ENCODE measurements at places on chromosomes 7 and 10.

- DNase-seq = peak; percentile 41
Observed at GRCh38 chr7:35748371-35748770, 52.5 kb upstream of the SEPTIN7 start.

- DNase-seq = peak; percentile 33
Observed at GRCh38 chr7:101911800-101912715, 94.6 kb downstream of the CUX1 start.

- peak; percentile 64 for DNase-seq
Observed at GRCh38 chr10:28393956-28394568, 91.2 kb upstream of the MPP7 start.

GRCh38 chr7:32587411-32587948, 92.2 kb downstream of the AVL9 start:
- peak; percentile 87 for DNase-seq

- DNase-seq = no peak
Observed at GRCh38 chr7:136179154-136179553, 202.0 kb upstream of the MTPN start.

DNA sequence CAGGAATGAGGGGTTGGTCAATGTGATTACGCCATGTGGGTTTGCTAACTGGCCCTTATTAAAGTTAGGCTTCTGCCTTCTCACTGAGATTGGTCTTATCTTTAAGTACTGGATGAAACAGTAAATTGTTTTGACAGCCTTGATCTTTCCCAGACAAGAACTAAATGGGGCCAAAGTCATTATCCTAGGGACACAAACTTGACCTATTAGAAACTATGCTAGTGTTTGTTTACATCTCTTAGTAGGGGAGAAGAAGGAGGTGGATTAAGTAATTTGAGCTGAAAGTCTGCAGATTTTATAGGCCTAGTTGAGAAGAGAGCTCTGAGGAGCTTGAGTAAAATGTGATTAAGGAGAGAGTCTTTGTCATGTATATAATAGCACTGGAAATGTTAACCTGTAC, 386.9 kb downstream of the HTR7 start:
- DNase-seq = no peak

GRCh38 chr10:70481831-70482530, 3.4 kb downstream of the PALD1 start:
- DNase-seq = no peak

DNA sequence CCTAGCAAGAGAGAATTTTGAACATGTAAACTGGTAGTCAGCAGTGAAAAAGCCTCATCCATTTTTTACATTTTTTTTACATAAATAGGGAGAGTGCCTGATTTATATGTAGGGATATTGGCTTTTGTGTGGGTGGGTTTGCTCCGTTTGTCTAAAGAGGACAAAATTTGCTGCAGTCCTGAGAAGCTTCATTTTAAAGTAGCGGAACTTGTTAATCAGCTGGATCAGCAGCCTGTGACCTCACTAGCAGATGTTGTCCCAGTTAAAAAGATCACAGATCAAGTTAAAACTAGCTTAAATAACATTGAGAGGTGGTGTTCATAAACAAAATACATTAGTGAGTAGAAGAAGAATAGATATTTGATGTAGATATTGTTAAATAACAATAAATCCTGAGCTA, 2.6 kb downstream of the ATRNL1 start:
- no peak for DNase-seq

DNA sequence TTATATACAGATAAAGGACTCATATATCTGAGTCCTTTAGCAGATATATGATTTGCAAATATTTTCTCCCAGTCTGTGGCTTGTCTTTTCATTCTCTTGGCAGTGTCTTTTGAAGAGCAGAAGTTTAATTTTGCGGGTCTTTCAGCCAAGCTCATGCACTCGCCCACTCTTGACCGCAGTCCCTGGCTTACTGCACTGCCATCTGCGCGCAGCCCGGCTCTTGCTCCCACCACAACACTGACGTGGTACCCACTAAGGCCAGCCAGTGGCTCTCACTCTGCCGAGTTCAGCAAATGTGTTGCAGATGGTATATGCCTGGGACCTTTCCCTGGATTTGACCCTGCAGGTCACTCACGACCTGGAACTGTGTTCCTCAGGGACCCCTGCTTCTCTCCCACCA, 74.3 kb downstream of the CDH23 start:
- no peak for DNase-seq

- DNase-seq = peak; percentile 51
Observed at GRCh38 chr7:2687338-2687869, 598 bp upstream of the AMZ1 start.

DNA sequence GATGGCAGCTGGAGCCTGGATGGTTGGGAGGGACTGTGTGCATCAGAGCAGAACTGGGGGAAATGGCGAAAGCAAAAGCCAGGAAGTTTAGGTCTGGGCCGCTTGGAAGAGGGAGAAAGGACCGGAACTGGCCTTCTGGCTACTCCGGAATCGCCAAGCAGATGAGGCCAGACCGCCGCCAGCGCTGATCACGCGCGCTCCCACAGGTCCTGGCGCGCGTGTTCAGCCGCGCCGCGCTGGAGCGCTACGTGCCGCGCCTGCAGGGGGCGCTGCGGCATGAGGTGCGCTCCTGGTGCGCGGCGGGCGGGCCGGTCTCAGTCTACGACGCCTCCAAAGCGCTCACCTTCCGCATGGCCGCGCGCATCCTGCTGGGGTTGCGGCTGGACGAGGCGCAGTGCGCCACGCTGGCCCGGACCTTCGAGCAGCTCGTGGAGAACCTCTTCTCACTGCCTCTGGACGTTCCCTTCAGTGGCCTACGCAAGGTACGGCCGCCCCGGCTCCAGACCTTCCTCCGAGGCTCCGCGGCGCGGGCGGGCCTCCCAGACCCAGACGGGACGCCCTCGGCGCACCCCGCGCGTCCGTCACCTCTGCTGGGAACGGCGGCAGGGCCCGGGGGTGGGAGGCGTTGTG, 2.0 kb downstream of the CYP26C1 start:
- no peak for DNase-seq

DNA sequence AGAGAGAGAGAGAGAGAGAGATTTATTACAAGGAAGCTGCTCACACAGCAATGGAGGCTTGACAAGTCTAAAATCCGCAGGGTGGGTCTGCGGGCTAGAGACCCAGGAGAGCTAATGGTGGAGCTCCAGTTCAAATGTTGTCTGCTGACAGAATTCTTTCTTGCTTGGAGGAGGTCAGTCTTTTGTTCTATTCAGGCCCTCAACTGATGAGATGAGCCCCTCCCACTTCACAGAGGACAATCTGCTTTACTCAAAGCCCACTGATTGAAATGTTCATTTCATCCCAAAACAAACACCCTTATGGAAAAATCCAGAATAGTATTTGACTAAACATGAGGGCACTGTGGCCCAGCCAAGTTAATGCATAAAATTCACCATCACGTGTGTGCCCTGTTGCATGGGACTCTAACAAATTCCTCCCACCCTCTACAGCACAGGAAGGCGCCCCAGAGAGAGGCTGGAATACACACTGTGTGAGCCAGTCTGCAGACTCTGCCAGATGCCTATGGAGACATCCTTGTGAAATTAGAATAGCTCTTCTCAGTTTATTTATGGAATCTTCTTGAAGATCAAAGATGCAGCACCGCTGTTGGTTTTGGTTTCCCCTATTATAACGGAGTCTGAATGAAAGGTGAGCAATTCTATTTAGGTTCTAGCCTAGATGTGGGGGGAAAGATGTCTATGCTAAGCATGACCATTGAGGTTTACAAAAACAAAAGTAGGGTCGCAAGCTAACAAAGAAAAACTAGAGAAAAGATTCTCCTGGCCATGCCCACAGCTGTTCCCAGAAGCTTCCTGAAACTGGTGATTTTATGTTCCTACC, 123.0 kb upstream of the SFMBT2 start:
- DNase-seq = no peak

DNA sequence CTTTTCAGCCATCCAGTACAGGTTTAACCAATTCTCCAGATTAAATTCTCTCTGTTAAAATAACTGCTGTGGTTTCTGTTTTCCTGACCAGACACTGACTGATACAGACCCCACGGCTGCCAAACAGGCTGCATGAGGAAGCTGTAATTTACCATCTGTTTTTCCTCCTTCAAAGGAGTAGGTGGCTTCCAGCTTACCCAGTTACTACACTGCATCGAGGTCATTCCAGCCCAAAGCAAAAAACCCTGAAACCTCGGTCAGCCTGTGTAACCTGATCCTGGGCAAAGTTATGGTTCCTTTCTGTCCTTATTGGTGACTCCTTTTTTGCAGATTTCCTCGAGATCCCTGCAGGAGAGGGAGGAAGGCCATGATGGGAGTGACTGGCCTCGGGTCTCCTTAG, 27.9 kb upstream of the LOXL4 start:
- peak; percentile 61 for DNase-seq

DNA sequence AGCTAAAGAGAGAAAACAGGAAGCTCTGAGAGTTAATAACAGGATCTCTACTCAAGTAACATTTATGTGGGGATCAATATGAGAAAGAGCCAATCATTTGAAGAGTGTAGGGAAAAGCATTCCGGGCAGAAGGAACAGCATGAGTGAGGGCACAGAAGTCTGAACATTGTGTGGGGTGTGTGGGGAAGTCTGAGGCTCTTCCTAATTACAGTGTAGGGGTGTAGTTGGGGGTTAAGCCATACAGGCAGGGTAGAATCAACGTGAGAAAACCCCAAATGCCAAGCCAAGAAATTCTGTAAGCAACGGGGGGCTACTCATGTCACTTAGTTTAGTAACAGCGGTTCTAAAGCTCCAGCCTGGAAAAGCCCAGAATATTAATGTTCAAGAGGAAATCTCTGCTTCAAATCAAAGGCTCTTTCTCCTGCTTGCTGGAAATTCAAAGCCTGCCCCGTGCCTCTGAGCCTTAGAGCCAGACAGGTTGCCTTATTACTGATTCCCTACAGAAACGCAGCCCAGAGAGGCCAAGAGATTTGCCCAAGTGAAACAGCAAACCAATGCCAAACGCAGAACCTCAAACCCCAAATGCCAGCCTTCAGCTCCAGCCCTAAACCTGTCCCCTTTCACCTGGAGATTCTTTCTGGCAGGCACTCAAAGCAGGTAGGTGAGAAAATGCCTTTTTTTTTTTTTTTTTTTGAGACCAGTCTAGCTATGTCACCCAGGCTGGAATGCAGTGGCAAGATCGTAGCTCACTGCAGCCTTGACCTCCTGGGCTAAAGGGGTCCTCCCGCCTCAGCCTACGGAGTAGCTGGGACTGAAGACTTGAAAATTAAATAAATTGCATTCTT, 36.1 kb downstream of the DNAJB12 start:
- no peak for DNase-seq

All from fibroblast of skin of abdomen (primary cell).